Stimulated activated CD8-positive, alpha-beta memory T cell treated with anti-CD3 and anti-CD28 coated beads, Interleukin-15, amount 100 ng/mL, for 48 hours (primary cell): ENCODE measurements at places on chromosomes 1 and 21.

DNA sequence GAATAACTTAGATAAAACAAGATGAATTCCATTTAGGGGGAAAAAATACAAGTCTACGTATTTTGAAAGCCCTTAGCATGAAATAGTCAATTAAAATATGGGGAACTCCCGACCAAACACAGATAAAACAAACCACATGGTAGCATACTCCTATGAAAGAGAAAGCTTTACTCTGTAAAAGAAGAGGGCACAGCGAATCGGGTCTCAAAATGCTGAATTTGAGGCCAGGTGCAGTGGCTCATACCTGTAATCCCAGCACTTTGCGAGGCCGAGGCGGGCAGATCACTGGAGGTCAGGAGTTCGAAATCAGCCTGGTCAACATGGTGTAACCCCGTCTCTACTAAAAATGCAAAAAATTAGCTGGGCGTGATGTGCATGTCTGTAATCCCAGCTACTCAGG, 116.9 kb upstream of the TIAM1 start:
- no peak for DNase-seq

DNA sequence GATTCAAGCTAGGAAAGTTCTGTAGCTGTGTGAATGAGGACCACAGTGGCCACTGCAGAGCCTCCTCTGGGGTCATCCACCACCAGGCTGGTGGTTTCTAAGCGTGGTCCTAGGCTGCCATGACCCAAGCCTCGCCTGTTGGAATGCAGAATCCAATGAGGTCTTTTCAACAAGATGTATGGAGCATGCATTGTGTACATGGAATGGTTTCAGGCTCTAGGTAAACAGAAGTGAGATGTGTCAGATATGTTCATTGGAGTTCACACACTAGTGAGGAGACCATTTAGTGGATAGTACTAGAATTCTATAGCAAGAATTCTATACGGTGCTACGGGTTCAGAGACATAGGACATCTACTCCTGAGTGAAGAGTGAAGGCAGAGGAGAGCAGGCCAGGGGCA, 10.7 kb downstream of the RNU5D-1 start:
- no peak for DNase-seq

DNA sequence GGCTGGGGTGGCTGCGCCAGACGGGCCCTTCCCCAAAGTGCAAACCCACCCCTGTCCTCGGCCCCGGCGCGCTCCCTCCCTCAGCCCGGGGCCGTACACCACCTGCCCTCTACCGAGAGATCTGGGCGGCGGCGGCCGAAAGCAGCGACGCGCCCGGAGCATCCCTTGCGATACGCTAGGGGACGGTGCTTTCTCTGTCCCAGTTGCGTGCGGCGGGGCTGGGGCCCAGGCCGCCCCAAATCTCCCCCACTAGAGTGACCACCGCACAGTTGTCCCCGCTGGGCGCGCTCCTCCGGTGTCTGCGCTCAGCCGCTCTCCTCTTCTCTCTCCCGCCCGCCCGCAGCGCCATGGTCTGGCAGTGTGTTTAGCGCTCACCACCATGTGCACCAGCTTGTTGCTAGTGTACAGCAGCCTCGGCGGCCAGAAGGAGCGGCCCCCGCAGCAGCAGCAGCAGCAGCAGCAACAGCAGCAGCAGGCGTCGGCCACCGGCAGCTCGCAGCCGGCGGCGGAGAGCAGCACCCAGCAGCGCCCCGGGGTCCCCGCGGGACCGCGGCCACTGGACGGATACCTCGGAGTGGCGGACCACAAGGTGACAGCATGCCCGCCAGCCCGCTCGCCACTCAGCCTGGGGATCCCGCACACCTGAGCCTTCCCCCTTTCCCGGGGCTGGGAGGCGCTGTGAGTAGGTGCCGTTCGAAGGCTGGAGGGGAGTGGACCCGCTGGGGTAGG, 1.0 kb downstream of the ST6GALNAC5 start:
- no peak for DNase-seq

DNA sequence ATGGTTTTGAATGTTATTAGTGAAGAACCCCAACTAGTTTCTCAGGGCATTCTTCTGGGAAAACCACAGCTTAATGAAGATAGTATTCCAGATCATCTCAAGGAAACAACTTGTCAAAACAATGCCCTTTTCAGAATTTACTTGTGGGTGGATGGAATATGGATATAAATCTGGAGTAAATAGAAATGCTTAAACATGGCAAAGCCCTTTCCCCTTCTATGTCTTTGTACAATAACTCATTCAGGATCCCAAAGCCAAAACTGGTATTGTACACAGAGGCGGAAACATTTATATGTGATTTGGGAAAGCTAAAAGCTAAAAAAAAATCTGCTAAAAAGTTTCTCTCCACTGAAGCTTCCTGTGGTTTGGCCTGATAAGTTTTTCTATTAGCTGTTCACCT, 55.5 kb upstream of the RGS5 start:
- DNase-seq, result no peak

DNA sequence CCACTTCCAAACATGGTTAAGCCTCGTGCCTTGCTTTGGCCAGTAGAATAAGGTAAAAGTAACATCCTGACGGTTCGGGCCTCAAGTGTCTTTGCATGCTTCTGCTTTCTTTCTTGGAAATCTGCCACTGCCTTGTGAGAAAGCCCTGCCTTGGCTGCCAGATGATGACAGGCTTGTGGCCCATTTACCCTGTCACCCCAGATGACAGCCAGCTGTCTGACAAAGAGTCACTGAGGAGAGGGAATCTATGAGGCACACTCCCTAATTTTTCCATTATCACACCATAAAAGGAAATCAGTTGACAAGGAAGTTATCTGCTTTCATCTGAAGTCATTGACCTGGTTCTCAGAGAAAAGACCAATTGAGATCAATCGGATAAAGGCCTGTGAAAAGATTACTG, 199.8 kb downstream of the USH2A start:
- no peak for DNase-seq

DNA sequence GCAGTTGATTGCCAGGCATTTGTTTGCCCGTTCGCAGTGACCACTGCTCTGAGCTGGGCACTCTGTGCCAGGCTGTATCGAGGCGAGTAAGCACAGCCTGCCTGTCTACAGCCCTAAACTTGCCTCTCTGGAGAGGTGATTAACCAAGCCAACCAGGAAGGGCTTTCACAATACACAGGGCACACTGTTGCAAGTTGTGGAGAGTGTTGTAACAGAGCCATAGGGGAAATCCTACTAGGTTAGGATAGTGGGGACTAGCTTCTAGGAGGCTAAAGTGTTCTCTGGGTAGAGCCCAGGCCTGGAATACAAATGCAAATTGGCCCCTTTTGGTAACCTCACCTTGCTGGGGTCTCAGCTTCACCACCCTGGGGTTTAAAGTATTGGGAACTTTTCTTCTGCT, 23.8 kb downstream of the PRDM2 start:
- DNase-seq, result no peak

DNA sequence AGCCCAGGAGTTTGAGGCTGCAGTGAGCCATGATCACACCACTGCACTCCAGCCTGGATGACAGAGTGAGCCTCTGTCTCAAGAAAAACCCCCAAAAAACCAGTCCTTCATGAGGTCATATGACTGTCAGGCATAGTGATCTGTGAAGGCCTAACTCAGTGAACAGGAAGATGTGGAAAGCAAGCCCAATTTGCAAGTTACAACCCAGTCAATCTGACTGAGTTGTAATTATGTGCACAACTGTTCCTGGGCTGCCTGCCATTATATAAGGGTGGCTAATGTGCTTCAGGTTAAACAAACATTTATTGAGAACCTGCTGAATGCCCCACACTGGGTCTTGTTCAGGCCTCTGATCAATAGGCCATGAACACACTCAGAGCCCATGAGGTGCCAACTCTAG, 38.2 kb upstream of the KIRREL1 start:
- no peak for DNase-seq

- no peak for DNase-seq
Observed at GRCh38 chr1:1937549-1938275, 18.6 kb upstream of the TMEM52 start.

- DNase-seq, result no peak
Observed at GRCh38 chr1:232635778-232636356, 5.9 kb upstream of the SIPA1L2 start.

- DNase-seq, result no peak
Observed at GRCh38 chr21:37087188-37087587, 14.1 kb downstream of the TTC3 start.

- DNase-seq, result no peak
Observed at GRCh38 chr21:18370301-18370700, 33.3 kb downstream of the TMPRSS15 start.

DNA sequence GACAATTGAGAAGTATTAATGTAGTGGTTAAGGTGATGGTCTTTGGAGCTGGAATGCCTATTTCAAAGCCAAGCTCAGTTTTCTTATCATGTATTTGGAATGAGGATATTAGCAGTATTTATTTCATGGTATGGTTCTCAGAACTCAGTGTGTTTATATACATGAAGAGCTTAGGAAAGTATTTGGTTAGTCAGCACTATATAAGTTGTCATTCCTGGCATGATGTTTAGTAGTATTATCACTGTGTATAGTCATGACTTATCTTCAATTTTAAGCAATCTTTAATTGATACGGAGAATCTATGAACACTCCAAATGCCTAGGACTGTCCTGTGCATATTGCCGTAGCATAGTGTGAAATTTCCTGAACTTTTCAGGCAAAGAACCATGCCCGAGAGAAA, 501.9 kb upstream of the USP24 start:
- DNase-seq, result no peak

DNA sequence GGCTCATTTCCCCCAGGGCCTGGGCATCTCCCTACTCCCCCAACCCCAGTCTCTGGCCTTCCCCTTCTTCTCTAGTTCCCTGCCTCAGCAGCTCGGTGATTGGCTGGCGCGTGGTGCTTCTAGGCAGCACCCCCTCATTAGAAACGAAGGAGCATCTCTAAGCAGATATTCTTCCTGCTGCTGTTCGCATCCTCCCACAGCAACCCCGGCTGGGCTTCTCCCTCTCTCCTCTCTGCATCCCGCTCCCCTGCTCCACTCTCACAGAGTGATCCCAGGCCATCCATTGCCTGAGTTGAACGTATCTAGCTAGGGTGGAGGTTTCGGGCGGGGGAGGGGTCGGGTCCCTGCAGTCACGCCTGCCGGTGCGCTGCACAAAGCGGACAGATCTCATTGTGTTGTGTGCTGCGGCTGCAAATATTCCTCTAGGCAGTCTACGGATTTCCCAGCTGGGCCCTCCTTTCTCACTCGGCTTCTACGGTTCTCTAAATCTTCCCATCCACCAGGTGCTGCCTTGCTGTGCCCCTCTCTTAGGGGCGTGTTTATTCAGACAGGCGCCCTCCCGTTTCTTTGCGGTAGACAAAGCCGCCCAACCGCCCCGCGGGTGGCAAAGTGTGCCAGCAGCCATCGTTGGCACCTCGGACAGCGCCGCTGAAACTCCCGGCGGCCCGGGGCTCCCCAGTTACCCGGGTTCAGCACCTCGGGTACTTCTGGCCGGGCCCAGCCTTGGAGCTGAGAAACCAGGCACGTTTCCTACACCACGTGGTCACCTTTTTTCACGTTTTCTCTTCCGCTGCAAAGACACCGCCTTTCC, 2.2 kb downstream of the CACNA1E start:
- DNase-seq, result no peak

DNA sequence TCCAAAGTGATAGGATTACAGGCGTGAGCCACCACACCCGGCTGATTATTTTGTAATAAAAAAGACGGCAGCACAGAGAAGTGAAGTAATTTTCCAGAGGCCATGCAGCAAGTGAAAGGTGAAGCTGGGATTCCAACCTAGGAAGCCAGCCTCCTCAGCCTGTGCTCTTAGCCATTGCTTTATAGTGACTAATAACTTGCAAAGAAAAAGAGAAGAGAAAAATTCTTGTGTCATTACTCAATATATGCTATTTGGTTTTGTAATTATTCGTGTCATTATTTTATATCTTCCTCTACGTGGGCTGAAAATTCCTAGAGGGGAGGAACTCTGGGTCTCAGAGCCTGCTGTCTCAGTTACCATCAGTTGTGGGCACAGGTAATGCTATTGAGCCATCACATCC, 1.6 kb upstream of the IER5 start:
- DNase-seq, result no peak

DNA sequence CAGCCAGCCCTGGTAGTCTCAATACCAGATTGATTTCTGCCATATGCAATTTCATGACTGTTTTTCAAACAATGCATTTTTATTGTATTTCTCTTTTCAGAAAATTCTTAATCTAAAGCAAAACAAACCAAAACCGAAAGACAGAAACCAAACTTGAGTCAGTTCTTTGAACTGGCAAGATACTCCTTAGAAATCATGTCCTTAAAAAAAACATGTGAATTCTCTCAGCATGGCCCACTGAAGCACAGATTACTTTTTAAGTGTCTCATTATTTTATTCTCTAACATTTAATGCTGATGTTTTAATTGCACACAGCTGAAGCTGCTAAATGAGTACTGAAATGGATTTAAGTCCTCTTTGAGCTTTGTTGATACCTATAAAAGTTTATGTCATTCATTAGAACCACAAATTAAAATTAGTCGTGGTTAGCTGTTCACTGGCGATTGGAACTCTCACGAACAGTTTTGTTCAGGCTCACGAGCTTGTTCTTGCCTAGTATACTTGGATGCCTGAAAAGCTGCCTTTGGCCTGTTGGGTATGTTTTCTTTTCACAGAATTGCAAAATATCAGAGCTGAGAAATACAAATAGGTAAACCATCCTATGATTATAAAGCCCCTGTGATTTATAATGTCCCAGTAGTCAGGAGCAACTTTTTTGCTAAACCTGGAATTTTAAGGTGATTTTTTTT, 87.5 kb downstream of the CAMTA1 start:
- no peak for DNase-seq

GRCh38 chr21:42021371-42022090, 11.4 kb upstream of the ZBTB21 start:
- no peak for DNase-seq

DNA sequence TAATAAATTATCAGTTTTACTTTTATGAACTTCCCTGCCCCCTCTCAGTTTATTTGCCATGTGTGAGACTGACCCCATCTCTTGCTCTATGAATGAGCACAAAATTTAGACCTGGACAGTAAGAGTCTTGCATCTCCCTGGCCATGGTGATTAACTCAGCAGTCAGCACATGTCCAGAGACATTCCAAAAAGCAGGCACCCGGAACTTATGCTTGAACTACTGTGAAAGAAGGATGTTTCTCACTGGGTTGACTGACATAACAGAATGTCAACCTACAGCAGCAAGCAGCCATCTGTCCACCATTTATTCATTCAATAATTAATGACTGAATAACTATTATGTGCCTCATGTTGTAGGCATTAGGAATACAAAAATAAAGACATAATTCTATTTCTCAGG, 11.3 kb upstream of the SEC16B start:
- no peak for DNase-seq

GRCh38 chr1:68307378-68307787, 75.1 kb upstream of the WLS start:
- DNase-seq, result no peak

GRCh38 chr21:37381883-37382585, 15.5 kb downstream of the DYRK1A start:
- no peak for DNase-seq

DNA sequence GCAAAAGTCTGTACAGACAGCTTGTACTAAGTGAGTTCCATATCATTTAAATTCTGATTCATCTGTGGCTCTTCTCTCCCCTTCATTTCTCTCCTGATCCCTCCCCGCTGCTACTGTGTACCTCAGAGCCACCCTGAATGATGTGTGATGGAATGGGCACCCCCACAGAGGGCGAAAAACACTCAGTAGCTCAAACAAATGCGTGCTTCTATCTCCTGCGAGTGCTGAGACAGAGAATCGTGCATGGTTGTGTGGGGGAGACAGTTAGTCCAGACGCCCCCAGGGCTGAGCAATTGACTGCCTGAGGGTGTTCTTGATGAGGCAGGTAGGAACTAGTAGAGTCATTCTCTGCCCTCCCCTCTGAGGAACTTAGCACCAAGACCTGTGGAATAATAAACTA, 269.8 kb downstream of the ZNF648 start:
- DNase-seq, result no peak
